ENCODE measurements at places on chromosomes 4 and X. TPM values are rescaled to one million over a fixed set of nuclear protein-coding genes. Genes with fewer than 3 reads are reported as not detected.

FAM53A gene
- total RNA-seq = 1.5 TPM

CNGA1 gene
- total RNA-seq = 0.57 TPM

ZMAT1 gene
- total RNA-seq = 5.4 TPM

DSPP gene
- total RNA-seq = not detected

CRMP1 gene
- 2.0 TPM for total RNA-seq

DNA sequence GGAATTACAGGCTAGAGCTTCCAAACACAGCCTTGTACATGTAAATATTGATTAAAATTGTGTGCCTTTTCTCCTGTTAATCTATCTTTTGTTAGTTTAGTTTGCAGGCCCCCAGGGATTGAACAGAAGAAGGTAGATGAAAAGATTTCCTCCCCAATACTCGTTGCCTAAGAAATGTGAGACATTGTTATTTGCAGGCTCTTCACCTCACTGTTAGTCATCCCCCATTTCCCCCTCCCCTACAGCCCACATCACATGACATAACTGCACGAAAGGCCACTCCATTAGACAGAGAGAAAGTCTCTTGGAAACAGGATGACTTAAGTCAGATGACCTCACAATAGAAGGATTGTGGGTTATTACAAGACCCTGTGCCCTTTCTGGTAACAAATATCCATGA, 13.3 kb upstream of the MID1 start:
- DNase-seq = no peak

- no peak for DNase-seq
Measured at GRCh38 chr4:119536572-119537528, 91.8 kb downstream of the PDE5A start.

GRCh38 chr4:2320152-2320551, 58.2 kb upstream of the MXD4 start:
- peak; percentile 62 for DNase-seq

DNA sequence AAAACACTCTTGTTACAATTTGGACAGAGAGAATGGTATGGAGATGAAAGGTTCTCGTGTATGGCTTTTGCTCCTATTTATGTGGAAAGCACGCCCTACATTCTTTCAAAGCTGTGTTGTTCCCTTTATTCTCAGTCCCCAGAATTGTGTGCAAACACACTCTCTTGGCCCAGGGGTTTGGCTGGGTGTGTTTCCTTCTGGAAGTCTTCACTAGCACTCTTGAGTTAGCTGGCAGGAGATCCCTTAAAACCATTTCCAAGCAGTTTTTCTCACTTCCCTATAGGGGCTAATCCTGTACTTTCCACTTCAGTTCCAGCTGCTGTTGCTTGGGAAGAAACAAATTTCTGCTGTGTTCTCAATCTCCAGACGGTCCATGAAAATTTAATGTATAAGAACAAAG, 35.1 kb downstream of the FHL1 start:
- DNase-seq = no peak

GRCh38 chr4:184293552-184293951, 75.9 kb upstream of the ENPP6 start:
- DNase-seq = no peak

DNA sequence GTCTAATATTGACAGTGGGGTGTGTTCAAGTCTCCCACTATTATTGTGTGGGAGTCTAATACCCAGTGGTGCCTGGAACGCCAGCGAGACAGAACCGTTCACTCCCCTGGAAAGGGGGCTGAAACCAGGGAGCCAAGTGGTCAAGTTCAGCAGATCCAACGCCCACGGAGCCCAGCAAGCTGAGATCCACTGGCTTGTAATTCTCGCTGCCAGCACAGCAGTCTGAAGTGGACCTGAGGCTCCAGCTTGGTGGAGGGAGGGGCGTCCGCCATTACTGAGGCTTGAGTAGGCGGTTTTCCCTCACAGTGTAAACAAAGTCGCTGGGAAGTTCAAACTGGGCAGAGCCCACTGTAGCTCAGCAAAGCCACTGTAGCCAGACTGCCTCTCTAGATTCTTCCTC, 407.3 kb downstream of the DMD start:
- no peak for DNase-seq

DNA sequence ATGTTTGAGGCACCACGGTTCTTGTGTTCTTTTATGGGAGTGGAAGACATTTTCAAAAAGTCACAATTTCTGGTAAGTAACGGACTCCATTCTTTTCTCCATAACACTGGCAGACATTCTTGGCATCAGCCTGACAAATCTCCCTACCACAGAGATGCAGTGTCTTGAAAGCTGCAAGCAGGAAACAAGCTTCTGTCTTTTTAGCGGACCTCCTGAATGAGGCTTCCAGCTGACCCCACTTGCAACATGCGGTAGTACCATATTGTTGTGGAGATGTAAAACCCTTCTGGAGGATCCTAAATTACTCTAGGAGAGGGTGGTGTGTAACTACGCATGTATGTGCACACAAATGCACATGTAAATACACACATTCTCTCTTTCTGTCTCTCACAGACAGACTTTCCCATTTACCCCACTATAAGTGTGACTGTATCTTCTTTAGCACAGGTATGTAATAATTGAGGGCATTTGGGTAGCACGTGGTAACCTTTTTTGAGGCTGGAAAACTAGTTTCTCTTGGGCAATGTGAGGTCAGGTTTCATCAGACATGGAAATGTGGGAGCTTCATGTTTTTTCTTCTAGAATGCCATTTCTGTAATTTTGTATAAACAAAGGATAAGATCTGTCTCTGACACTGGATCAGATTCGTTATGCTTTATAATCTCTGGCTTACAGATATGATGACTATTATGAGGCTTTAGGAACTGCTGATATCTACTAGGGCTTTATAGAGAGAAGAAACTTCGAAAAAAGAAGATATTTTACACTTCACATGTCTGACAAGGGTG, 130.1 kb downstream of the MGST2 start:
- DNase-seq = no peak

Data from posterior vena cava (tissue), 2 donors.